ENCODE measurements at places on chromosomes 4 and X.

DNA sequence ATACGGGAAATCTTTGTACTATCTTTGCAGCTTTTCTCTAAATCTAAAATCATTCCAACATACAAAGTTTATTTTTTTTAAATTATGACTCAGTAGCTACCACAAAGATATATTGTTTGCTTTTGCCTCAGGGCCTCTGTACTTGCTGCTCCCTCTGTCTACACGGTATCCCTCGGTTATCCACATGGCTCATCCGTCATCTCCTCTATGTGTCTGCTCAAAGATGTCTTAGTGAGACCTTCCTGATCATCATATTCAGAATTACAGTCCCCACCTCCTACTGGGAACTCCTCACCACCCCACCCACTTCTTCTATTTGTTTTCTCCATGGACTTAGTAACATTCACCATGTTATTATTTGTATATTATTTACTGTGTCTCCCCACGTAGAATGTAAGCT lies 107.8 kb downstream of the PARM1 start:
- DNase-seq, result no peak

- DNase-seq, result no peak
Measured at GRCh38 chr4:186767794-186768193, 44.1 kb upstream of the FAT1 start.

- DNase-seq, result no peak
Measured at GRCh38 chr4:85611661-85612060, 136.7 kb downstream of the ARHGAP24 start.

GRCh38 chr4:185771711-185772390 lies 40.1 kb downstream of the SORBS2 start:
- DNase-seq, result no peak

GRCh38 chrX:129661369-129661768 lies 6.6 kb upstream of the APLN start:
- DNase-seq, result no peak

- no peak for DNase-seq
Measured at GRCh38 chr4:6912441-6912840, 2.8 kb downstream of the TBC1D14 start.

DNA sequence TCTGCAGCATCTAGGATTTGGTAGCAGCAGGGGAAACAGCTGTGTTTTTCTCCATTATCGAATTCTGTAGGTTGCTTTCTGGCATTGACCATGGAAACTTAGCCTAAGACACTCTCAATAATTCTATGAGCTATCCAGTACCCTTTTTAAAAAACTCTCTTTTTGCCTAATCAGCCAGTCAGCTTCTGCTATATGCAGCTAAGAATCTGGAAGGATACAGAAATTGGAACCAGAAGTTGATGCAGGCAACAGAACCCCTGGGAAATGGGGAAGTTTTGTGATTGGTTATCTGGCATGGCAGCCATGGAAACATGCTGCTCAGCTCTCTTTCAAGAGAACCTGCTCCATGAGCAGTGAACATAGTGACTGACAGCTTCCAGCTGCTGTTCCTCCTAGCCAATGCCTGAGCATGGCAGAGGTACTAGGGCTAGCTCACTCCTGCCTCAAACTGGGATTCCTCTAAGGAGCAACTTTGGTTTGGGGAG lies 417.6 kb upstream of the MAOA start:
- DNase-seq, result no peak

- peak; percentile 86 for DNase-seq
Measured at GRCh38 chr4:185005219-185005819, 13.0 kb upstream of the HELT start.

- no peak for DNase-seq
Measured at GRCh38 chrX:150880808-150881165, 17.7 kb downstream of the CD99L2 start.

GRCh38 chr4:138216272-138216867 lies 25.8 kb downstream of the SLC7A11 start:
- no peak for DNase-seq

GRCh38 chr4:105461621-105462382 lies 12.1 kb downstream of the PPA2 start:
- DNase-seq, result no peak

DNA sequence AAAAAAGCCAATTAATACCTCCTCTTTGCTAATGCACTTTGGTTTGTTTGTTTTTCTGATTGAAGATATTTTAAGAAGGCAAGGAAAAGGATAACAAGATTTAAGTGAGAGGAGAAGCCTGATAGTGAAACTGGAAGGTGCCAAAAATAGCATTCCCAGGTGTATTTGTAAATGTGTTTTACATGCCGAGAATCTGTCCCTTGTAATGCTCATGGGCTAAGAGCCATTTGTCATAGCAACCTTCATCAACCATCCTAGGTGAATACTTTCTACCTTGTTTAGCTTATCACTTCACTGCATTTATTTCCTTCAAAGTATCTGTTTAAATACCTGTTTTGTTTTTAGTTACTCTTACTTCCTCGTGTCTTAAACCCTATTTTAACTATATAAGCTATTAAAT lies 127.8 kb downstream of the KCTD8 start:
- no peak for DNase-seq

GRCh38 chr4:150828159-150828558 lies 186.9 kb downstream of the LRBA start:
- no peak for DNase-seq

Measured in breast epithelium (tissue), 4 donors.